NCI-H2081 (cell line): ENCODE measurements at places on chromosomes 6 and 20.

- peak; percentile 30 for DNase-seq
These were observed 110.5 kb downstream of the KIF16B start for GRCh38 chr20:16462711-16463110.

DNA sequence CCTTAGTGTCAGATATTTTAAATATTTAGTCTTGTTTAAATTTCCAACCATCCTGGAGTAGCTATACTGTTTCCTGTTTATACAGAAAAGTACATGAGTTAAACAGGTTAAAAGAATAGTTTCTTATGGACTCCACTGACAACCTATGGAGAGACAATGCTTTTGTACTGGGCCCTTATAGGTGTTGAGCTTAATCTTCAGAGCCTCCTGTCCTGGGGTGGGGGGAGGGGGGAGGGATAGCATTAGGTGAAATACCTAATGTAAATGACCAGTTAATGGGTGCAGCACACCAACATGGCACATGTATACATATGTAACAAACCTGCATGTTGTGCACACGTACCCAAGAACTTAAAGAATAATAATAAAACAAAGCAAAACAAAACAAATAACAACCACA lies 322.9 kb downstream of the GRIK2 start:
- no peak for DNase-seq

DNA sequence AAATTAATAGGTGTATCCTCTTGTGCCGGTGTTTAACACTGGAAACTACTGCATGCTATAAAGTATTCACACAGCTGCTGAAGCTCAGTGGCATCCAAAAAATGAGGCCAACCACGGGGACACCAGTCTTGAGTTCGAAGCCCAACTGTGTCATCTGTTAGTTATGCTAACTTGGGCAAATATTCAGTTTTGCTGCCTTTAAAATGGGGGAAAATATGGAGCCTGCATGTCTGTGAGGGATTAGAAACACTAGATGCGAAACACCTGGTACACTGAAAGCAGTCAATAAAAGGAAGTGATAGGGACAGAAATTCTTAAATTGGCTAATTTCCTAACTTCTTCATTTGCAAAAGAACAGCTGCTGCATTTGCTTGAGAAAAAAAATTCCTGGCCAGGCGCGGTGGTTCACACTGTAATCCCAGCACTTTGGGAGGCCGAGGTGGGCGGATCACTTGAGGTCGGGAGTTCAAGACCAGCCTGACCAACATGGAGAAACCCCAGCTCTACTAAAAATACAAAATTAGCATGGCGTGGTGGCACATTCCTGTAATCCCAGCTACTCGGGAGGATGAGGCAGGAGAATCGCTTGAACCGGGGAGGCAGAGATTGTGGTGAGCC lies 36.6 kb upstream of the MLIP start:
- no peak for DNase-seq

GRCh38 chr6:52393780-52394179 lies 26.4 kb upstream of the EFHC1 start:
- no peak for DNase-seq

DNA sequence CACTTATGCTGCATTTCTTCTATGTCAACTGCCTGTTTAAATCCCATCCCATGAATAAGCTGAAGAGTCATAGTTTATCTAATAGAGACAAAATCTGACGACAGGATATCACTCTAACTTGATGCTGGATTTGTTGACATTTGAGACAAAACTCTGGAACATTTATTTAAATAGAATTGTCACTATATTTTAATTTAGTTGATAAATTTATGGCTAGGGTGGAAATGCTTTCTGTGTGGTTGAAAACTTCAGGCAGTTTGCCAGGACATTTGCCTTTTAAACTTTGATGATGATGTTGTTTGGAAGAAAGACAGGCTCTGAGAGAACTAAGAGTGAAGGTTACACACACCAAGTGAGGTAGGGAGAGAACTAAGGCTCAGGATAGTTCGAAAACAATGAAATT lies 68.1 kb downstream of the GJA1 start:
- no peak for DNase-seq

GRCh38 chr20:58432186-58432954 lies 43.3 kb downstream of the VAPB start:
- no peak for DNase-seq

- DNase-seq, result no peak
These were observed 22.4 kb downstream of the DLL1 start for GRCh38 chr6:170268216-170269129.

- DNase-seq, result no peak
These were observed 174.2 kb upstream of the HDAC2 start for GRCh38 chr6:114144887-114145851.

GRCh38 chr6:135085700-135086413 lies 31.2 kb upstream of the HBS1L start:
- no peak for DNase-seq

DNA sequence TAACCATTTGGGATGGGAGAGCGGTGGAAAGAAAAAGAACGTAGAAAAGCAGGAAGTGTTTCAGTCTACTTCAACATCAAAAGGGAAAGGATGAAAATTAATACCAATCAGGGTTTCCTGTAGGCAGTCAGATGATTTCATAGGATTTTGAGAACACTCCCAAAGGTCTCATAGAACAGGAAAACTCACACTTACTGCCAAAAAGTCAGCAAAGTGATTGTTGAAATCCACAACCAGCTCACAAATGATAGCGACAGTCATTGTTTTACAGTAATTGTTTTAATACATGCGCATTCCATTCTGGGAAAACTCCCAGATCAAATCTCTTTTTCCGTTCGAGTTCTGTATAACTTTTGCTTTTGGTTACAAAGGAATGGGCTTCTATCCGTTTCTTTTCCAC lies 5.3 kb upstream of the CNKSR3 start:
- no peak for DNase-seq

DNA sequence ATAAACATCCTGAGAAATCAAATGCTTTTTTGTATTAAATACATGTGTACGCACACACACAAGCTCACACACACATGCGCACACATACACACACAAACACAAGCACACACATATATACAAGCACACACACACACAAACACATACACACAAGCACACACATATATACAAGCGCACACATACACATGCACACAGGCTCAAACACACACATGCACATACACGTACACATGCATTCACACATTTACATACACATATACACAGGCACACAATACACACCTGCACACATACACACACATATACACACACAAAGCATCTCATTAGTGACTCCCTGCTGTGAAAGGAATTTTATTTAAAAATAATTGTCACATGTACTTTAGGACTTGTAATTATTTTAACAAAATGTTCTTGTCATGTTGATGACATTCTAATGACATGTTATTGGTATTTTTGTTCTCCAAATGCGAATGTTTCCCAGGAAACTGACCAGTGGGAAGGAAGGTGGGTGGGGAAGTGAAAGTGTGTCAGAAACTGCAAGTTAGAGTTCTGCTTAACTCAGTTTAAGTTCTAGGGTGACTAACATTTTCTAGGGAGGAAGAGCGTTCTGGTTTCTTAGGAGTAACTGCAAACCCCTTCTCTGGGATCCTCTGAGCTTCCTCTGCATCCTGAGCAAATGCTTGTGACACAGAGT lies 113.9 kb upstream of the ZNF217 start:
- DNase-seq, result no peak
